ENCODE measurements at places on chromosomes 5 and 9.

DNA sequence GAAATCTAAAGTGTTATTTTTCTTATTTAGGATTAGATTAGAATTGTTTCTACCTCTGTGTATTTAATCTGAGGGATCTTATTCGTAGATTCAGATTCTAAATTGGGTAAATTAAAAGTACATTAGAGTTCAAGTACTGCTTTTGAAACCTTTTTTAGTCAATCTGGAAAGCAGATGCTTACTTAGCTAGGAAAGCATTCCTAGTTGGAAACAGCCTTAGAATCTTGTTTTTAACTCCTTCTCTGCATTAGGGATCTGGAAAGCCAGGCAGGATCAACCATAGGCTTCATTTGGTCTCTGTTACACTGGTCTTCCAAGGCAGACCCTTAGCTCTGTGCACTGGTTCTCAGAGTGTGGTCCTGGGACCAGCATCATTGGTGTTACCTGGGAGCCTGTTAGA, 247.4 kb downstream of the NR3C1 start:
- peaks cover 3% of the 10 kb centered on the region for H3K27me3 ChIP-seq
- H3K36me3 ChIP-seq, result peaks cover 23% of the 10 kb centered on the region
- DNase-seq, result no peak
- no peak overlapping the region for H3K27ac ChIP-seq

- DNase-seq, result no peak
- no peak overlapping the region for H3K4me3 ChIP-seq
- peaks cover 32% of the 10 kb centered on the region for H3K4me1 ChIP-seq
- peaks cover 24% of the 10 kb centered on the region for H3K36me3 ChIP-seq
Observed at GRCh38 chr9:121302341-121302740, 34.4 kb downstream of the GSN start.

- peaks cover 3% of the 10 kb centered on the region for H3K36me3 ChIP-seq
- H3K4me1 ChIP-seq, result peaks cover 77% of the 10 kb centered on the region
- H3K27ac ChIP-seq, result no peak overlapping the region
- H3K4me3 ChIP-seq, result no peak overlapping the region
- H3K27me3 ChIP-seq, result no peaks in the 10 kb centered on the region
- no peak for DNase-seq
Observed at GRCh38 chr5:142841511-142842265, 71.5 kb downstream of the ARHGAP26 start.

DNA sequence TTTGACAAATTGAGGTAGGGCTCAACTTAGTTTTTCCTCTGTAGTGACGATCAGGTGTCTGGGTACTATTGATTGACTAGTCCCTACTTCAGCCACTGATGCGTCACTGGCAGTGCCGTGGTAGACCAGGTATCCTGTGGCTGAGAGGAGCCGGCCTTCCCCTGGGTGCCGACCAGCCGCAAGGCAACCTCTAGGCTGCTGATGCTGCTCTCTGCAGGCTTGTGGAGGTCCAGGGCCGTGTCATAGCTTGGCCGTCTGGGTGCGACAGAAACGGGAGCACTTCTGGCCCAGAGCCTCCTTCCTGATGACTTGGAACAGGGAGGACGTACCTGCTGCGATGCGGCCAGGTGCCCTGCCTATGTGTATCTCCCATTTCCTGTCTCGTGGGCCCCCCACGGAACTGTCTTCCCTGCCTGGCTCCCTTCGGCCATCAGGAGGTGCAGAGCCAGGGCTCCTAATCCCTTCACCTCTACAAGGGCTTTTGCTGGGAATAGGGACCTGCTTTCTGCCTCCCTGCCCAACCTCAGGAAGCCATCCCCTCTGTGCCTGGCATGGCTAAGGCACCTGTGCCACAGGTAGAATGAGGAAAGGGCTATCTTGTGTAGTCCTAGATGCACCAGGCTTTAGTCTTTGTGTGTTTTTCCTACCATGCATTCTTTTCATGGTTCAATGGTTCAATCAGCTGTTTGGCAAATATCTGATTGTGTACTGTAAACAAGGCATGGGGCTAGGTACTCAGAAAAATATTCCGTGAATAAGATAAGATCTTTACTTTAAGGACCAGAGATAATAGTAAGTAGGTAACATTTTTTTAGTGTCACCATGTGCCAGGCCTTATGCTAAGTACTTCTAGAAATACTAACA, 44.6 kb downstream of the MVB12B start:
- H3K27me3 ChIP-seq, result peaks cover 2% of the 10 kb centered on the region
- H3K36me3 ChIP-seq, result no peaks in the 10 kb centered on the region
- DNase-seq, result no peak
- peaks cover 5% of the 10 kb centered on the region for H3K4me1 ChIP-seq
- no peak overlapping the region for H3K4me3 ChIP-seq

DNA sequence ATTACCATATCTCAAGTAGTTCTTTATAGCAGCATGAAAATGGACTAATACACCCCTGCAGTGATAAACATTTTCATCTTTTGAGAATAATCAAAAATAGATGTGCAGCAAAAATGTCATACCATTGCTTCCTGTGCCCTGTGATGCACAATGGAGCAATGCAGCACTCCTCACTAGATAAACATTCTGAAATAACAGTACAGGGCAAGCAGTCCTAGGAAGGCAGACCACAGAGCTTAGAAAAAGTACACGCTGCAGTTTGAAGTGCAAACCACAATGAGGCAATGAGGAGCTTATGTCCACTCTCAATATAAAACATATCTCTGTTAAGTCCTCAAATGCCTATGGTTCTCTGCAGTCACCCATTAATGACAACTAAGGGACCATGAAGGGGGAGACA, 367.6 kb downstream of the PDE4D start:
- no peaks in the 10 kb centered on the region for H3K27me3 ChIP-seq
- H3K4me1 ChIP-seq, result peaks cover 11% of the 10 kb centered on the region
- H3K4me3 ChIP-seq, result no peak overlapping the region
- DNase-seq, result no peak
- no peaks in the 10 kb centered on the region for H3K36me3 ChIP-seq

GRCh38 chr9:20048437-20048836, 259.6 kb upstream of the SLC24A2 start:
- no peaks in the 10 kb centered on the region for H3K27me3 ChIP-seq
- no peak overlapping the region for H3K4me3 ChIP-seq
- H3K36me3 ChIP-seq, result no peaks in the 10 kb centered on the region
- DNase-seq, result no peak
- H3K4me1 ChIP-seq, result peaks cover 4% of the 10 kb centered on the region
- H3K27ac ChIP-seq, result no peak overlapping the region

DNA sequence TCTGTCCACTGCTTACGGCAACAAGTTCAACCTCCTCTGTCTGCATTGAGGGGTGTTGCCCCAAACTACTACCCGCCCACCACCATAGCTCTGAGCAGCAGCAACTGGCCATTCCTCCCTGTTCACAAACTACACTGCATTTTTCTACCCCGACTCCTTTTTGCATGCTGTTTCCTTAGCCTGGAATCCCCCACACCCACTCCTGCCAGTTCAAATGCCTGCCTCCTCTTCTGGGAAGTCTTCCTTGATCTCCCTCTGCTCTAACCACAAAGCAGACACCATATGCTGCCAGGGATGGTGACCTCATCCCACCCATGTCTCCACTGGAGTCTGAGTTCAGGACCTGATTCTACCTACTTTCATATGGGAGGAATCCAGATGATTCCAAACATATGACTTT, 13.3 kb downstream of the ALDH1B1 start:
- H3K36me3 ChIP-seq, result no peaks in the 10 kb centered on the region
- H3K27me3 ChIP-seq, result no peaks in the 10 kb centered on the region
- no peaks in the 10 kb centered on the region for H3K4me1 ChIP-seq
- no peak overlapping the region for H3K4me3 ChIP-seq
- peak overlapping the region; percentile 13 for H3K27ac ChIP-seq

- H3K36me3 ChIP-seq, result peaks cover 8% of the 10 kb centered on the region
- peaks cover 3% of the 10 kb centered on the region for H3K27me3 ChIP-seq
- H3K4me3 ChIP-seq, result no peak overlapping the region
Observed at GRCh38 chr9:127915325-127915752, 1.5 kb downstream of the ST6GALNAC4 start.

GRCh38 chr5:7869474-7870136, 657 bp downstream of the MTRR start:
- peaks cover 93% of the 10 kb centered on the region for H3K4me1 ChIP-seq
- DNase-seq, result peak; percentile 39
- peak overlapping the region; percentile 90 for H3K4me3 ChIP-seq
- no peaks in the 10 kb centered on the region for H3K27me3 ChIP-seq
- H3K27ac ChIP-seq, result peak overlapping the region; percentile 85

DNA sequence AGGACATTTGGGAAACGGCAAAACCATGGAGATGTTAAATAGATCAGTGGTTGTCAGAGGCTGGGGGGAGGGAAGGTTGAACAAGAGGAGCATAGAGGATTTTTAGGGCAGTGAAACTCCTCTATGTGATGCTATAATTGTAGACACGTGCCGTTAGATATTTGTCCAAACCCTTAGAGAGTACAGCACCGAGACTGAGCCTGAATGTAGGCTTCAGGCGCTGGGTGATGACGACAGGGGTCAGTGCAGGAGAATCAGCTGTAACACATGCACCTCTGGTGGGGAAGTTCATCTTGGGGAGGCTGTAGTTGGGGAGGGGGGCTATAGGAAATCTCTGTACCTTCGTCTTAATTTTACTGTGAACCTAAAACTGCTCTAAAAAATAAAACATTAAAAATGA, 22.2 kb upstream of the CLPTM1L start:
- no peak overlapping the region for H3K27ac ChIP-seq
- no peaks in the 10 kb centered on the region for H3K4me1 ChIP-seq
- H3K4me3 ChIP-seq, result no peak overlapping the region
- no peak for DNase-seq

DNA sequence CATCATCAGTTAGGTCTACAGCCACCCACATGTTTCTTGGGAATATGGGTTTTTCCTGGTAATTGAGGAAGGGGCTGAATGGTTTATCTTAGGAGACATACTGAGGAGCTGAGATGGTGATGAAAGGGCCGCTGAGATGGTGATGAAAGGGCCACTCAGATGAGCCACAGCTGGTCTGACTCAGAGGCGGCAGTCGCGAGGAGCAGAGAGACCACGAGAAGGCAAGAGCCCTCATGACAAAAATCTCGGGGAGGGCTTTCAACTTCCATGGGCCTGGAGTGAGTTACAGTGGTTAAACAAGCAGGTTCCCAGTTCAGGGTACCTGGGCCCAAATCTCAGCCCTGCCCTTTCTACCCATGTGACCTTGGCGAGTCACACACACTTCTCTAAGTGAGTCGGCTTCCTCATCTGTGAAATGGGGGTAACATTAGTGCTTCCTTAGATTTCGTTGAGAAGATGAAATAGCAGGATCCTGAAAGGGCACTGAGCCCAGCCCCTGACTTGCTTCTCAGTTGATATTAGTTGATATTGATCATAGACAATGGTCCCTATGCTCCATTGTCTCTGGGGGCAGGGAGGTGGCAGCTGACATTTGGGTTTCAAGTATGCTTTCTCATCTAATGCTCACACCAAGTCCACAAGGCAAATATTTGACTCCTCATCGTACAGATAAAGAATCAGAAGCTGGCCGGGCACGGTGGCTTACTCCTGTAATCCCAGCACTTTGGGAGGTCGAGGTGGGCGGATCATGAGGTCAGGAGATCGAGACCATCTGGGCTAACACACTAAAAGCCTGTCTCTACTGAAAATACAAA, 169.5 kb downstream of the RGS3 start:
- peaks cover 2% of the 10 kb centered on the region for H3K27me3 ChIP-seq
- H3K27ac ChIP-seq, result no peak overlapping the region
- no peaks in the 10 kb centered on the region for H3K4me1 ChIP-seq
- no peaks in the 10 kb centered on the region for H3K36me3 ChIP-seq
- DNase-seq, result no peak
- no peak overlapping the region for H3K4me3 ChIP-seq

DNA sequence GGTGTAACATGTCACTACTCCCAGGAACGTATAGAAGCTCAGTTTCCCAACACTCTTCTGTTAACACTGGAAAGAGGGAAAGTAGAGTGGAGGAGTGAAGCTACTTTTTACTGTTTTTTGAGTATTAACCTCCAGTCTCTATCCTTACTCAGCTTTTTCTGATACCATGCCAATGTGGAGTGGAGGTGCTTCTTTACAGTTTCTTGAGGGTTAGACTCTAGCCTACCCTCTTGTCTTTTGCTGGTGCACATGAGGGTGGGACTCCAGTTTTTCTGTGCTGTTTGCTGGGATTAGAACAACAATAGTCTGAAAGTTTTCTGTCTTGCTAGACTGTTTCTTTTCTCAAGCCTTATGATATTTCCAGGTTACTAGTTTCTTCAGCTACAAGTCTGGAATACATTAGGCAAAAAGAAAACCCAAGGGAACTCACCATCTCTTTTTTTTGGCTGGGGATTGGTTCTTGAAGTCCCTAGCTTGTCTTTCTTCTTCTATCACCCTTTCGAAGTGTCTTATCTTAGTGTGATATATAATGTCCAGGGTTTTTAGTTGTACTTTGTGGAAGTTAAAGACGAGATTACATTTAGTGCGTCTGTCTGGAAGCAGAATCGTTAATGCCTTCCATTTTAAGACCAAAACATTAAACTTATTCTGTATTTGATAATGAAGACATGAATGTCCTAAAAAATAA, 35.9 kb downstream of the PRR16 start:
- H3K4me1 ChIP-seq, result no peaks in the 10 kb centered on the region
- no peak overlapping the region for H3K4me3 ChIP-seq
- H3K27me3 ChIP-seq, result no peaks in the 10 kb centered on the region
- no peaks in the 10 kb centered on the region for H3K36me3 ChIP-seq

GRCh38 chr5:179873588-179874110, 15.0 kb upstream of the MRNIP start:
- H3K4me3 ChIP-seq, result no peak overlapping the region
- DNase-seq, result no peak
- peaks cover 18% of the 10 kb centered on the region for H3K36me3 ChIP-seq
- H3K27ac ChIP-seq, result no peak overlapping the region
- H3K4me1 ChIP-seq, result no peaks in the 10 kb centered on the region

- H3K4me1 ChIP-seq, result no peaks in the 10 kb centered on the region
- H3K27me3 ChIP-seq, result no peaks in the 10 kb centered on the region
- H3K36me3 ChIP-seq, result no peaks in the 10 kb centered on the region
- DNase-seq, result no peak
- H3K4me3 ChIP-seq, result no peak overlapping the region
- H3K27ac ChIP-seq, result no peak overlapping the region
Observed at GRCh38 chr9:17719053-17719452, 140.2 kb downstream of the SH3GL2 start.

- peak overlapping the region; percentile 91 for H3K4me3 ChIP-seq
- peak overlapping the region; percentile 91 for H3K27ac ChIP-seq
- H3K36me3 ChIP-seq, result no peaks in the 10 kb centered on the region
- H3K4me1 ChIP-seq, result peaks cover 58% of the 10 kb centered on the region
Observed at GRCh38 chr9:92763721-92764380, 782 bp downstream of the BICD2 start.

DNA sequence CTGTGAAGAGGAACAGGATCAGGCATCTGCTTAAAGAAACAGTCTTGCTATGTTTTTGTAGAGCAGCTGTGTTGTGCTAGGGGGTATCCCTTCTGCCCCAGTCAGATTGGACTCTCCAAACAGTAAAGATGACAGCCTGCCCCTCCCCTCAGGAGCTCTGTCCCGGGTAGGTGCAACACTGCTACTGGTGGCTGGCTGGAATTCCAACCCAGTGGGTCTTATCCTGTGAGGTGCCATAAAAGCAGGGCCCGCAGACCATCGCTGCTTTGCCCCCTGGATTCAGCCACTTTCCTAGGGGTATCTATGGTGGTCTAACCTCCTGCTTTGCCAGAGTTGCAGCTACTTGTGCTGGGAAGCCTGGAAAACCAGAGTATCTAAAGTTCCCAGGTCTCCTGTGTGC, 114.6 kb upstream of the PPP1R2B start:
- H3K27ac ChIP-seq, result no peak overlapping the region
- H3K4me1 ChIP-seq, result no peaks in the 10 kb centered on the region
- no peak for DNase-seq
- no peaks in the 10 kb centered on the region for H3K36me3 ChIP-seq
- H3K4me3 ChIP-seq, result no peak overlapping the region

All from immature natural killer cell (primary cell).